ENCODE measurements at places on chromosomes 13 and 19.

DNA sequence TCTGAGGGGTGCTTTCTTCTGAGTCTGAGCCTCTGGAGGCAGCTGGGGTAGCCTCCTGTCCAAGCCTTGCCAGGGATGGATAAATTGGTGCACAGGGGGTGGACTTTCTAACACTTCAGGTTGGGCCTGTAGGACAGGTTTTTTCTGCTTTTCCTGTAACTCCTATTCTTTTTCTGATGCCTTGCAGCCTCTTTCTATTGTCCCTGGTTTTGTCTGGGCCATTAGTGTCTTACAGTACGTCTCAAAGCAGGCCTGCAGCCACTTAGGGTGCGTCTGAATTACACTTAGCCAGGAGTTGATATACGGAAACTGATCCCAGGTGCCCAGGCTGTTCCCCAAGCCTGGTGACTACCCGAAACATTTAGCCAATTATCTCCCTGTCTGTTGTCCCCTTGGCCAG, 213.3 kb upstream of the HTR2A start:
- no peak for DNase-seq

DNA sequence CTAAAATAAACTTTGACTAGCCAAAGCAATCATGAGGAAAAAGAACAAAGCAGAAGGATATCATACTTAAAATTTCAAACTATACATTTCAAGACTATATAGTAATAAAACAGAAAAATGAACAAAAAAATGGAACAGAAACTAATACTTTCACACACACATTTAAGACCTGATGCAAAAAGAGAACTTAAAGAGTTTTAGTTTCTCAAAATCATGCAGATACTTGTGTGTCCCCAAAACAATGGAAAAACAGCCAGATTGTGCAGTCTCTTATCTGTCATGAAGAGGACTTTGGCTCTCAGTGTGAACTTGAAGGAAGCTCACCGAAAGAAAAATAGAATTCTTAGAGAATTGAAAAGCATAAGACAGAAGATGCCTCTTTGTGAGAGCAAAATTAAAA, 16.1 kb downstream of the ZNF506 start:
- DNase-seq = no peak

- no peak for DNase-seq
These were observed 50.2 kb upstream of the PSG2 start for GRCh38 chr19:43132696-43133095.

GRCh38 chr19:50300814-50301606, 28.2 kb downstream of the KCNC3 start:
- DNase-seq = no peak

GRCh38 chr13:110466266-110466915, 95.1 kb downstream of the RAB20 start:
- DNase-seq = no peak

GRCh38 chr19:33048806-33049676, 15.6 kb downstream of the RHPN2 start:
- no peak for DNase-seq

All from stimulated activated CD4-positive, alpha-beta T cell treated with anti-CD3 and anti-CD28 coated beads, Interleukin-4, amount 100 ng/mL, for 1 hour (primary cell).